Kidney (tissue), 22 donors: ENCODE measurements at places on chromosomes 11 and 22. TPM values are rescaled to one million over a fixed set of nuclear protein-coding genes. Genes with fewer than 3 reads are reported as not detected.

GRCh38 chr11:12019337-12019736 is 10.9 kb upstream of the DKK3 start:
- peak; percentile 52 for DNase-seq

MS4A4E gene
- 9.4 TPM for total RNA-seq

DNA sequence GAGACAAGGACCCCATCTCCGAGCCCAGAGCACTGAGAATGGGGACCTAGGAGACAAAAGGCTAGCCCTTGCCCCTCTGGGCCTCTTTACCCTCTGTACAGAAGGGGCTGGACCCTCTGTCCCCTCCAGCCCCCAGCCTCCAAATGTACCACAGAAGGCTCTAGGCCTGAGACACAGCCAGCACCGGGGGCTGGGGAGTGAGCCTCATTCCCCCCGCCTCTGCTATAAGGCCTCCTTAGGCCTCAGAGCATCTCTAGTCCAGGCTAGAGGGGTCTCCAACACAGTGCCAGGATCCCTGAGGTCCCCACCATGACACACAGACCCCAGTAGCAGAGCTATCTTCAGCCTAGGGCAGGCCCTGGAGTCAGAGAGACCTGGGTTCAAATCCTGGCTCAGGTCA is 4.8 kb downstream of the SMTN start:
- no peak for DNase-seq

DNA sequence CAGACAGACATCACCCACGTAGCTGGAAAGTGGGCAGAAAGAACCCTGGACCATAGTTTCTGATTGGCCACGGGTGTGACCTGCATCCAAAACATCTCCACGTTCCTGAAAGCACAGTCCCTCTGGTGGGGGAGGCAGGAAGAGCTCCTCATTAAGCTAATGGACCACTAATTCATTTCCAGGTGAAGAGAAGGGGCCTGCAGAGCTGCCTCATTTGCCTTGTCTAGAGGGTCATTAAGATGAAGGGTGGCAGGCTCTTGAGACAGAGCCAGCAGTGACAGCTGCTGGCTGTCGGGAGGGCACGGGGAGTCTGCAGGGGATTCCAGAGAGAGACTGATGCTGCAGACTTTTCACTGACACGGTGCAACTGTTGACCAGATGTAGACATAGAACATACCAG is 149.6 kb upstream of the OPCML start:
- peak; percentile 63 for DNase-seq

GRCh38 chr11:11717064-11717725 is 95.4 kb upstream of the GALNT18 start:
- no peak for DNase-seq

DNA sequence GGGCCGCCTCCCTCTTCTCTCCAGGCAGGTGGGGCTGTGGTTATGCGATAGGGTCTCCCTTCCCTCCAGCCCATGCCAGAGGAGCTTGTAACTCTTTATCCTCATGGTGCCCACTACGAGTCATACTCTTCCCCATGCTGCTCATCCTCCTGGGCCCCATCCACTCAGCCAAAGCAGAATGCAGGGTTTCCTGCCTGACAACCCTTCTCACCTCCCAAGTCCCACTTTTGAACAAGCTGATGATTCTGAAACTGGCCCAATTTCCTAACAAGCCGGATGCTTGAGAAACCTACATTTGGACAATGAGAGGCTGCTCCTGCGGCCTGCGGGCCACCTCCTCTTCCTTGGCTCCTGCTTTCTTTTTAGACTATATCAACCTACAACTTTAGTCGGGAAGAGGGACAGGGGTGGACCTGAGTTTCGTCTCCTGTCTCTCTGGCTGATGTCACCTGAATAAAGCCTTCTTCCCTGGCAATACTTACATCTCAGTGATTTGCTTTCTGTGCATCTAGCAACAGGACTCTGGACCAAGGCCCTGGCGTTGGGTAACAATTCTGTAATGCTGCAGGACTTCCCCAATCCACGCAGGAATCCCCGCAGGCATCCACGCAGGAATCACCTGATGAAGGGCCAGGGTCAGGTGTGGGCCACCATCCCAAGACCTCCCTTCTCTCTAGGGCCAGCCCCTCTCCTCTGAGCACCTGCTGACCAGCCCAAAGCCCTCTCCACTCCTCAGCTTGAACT is 1.5 kb upstream of the NDUFS8 start:
- no peak for DNase-seq

GRCh38 chr11:84588131-84588829 is 1038.9 kb downstream of the DLG2 start:
- no peak for DNase-seq

F2 gene
- not detected for total RNA-seq

DNA sequence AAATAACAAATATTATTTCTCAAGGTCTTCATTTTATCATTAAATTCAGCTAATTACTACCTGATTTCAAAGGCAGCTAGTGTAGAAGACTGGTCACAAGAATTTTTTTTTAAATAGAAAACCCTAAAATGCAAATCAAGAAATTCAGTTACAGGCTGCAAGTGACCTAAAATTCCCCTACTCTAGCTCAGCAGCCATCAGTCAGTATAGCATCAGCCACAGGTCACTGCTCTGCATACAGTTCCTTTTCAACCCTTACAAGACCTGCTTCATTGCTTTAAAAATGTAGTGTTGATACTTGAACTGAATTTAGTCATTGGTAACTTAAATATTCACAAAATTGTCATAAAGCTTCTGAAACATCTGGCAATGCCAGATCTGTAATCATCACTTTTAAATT is 9.5 kb upstream of the B3GNT6 start:
- DNase-seq: no peak

WNT11 gene
- total RNA-seq: 2.2 TPM

DNA sequence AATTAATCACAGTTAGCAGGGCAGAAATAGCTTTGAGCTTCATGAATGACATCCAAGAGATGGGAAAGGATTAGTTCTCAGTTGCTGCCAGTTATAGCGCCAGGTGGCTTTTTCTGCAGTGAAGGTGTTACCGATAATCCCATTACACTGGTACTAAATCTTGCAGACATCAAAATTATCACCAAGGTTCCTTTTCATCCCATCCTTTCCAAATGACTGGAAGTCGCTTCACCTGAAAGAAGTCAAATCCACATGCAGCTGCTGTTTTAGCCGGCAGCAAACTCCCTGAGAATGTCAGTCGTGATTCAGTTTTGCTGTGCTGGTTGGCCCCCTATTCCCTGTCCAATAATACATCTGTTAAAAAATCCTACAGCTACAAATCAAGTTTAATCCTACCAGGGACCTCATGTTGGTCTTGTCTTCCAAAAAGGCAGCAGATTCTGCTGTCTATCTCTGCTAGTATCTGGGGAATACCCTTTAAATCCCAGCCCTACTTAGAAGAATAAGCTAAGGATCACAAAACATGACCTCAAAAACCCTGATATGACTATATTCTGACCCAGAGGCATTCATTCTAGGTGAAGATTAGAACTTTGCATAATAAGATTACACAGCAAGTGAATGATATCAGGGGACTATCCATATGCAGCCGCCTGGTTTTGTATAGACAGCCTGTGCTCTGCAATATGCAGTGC is 31.7 kb downstream of the IMMP1L start:
- DNase-seq: no peak

GRCh38 chr11:92894197-92894596 is 75.3 kb upstream of the MTNR1B start:
- DNase-seq: no peak

GRCh38 chr22:42794551-42795510 is 62.2 kb downstream of the ARFGAP3 start:
- no peak for DNase-seq

DNA sequence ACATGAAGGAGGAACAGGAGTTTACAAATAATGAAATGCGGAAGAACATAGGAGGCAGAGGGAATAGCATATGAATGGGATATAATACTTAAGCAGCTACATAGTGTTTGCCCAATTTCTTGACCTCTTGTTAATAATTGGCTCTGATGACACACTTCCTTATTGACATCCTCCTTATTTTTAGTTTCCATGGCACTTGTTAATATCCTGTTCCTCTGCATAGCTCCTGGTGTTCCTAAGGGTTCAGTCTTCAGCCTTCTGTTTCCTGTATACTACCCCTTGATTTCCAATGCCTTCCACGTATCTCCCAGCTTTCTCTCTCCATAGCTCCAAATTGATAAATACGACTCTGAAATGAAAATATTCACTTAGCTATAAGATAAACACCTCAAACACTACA is 663.8 kb upstream of the API5 start:
- DNase-seq: no peak

DNA sequence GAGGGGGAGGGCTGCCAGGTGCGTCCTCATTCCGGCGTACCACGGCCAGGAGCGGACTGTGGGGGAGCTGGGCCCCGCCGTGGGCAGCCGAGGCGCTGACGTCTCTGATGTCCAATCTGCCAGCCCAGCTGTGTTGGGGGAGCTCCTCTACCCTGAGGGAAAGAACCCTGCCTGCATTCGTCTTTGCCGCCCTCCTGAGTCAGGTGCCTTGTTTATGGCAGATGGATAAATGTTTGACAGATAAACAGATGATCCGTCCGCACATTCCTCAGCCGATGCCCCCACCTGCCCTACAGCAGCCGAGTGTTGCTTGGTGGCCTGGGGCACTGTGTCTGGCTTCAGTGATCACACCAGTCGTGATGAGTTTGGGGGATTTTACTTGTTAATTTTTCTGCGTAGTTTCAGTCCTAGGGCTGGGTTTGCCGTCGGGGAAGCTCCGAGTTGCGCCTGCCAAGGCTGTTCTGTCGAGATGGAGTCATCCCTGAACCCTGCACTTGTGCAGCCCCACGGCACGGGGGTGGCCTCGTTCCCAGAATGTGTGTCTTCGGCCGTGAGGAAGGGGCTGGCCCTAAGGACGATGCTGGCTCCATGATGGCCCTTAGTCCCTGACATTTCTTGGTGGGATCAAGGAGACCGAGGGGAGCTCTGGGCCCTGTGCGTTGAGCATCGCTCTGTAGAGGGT is 1083.9 kb downstream of the BRD1 start:
- DNase-seq: peak; percentile 30

GRCh38 chr11:105357764-105358163 is 218.2 kb upstream of the CARD18 start:
- DNase-seq: no peak

DNA sequence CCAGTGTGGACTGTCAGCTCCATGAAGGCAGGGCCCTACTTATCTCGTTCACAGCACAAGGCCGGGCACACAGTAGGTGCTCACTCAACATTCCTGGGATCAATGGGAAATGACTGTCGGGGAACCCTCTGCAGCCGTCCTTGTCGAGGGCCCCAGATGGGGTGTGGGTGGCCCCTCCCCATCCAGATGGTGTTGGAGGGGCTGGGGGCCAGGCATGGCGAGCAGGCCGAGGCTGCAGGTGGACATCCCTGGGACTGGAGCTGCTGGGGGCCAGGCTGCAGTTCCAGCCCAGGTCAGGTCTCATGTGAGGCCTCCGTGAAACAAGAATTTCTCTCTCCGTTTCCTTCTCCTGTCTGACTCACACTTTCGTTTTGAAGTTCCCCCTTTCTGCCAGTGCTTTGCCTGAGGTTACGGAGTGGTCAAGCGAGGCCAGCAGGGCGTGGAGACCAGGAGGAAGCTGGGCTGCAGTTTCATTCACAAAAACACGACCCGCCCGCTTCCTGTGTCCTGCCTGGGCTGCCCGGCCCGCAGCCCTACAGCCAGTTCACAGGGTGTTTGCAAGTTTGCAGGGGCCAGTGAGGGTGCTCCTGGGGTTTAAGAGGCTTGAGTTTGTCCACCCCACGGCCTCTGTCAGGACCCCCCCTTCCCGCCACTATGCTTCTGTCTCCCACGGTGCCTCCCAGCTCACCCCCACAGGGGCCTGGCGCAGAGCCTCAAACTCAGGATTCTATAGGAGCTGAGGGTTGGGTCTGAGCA is 4.5 kb downstream of the MYEOV start:
- DNase-seq: peak; percentile 71

DNA sequence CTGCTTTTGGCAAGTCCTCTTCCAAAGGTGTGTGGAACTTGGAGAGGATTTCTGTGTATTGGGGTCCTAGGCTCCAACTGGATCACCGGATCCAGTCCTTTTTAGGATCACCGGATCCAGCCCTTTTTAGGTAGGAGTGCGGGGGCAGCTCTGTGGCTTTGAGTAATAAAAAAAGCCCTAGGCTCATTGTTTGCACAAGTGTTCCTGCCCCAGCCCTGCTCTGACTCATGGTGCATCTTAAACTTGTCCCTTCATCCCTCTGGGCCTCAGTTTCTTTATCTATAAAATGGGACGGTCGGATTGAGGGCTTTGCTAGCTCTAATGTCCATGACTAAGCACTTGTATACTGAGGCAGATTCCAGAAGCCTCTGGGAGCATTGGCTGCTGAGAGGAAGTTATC is 22.7 kb upstream of the CD44 start:
- DNase-seq: no peak

DNA sequence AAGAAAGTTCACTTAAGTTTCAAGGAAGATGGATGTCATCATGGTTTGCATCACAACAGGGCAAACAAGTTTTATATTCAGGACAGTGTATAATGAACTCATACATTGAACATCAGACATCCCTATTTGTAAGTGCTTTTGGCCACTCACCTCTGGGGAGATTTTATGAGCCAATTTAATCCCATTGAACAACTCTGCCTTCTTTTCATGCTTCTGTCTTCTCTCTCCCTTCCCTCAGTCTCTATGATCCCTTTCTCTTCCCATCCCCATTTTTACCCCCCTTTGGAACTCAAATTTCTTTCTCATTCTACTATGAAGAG is 234.3 kb upstream of the POU2AF2 start:
- no peak for DNase-seq

- DNase-seq: no peak
Measured at GRCh38 chr11:127965939-127966668, 621.3 kb downstream of the ETS1 start.

DNA sequence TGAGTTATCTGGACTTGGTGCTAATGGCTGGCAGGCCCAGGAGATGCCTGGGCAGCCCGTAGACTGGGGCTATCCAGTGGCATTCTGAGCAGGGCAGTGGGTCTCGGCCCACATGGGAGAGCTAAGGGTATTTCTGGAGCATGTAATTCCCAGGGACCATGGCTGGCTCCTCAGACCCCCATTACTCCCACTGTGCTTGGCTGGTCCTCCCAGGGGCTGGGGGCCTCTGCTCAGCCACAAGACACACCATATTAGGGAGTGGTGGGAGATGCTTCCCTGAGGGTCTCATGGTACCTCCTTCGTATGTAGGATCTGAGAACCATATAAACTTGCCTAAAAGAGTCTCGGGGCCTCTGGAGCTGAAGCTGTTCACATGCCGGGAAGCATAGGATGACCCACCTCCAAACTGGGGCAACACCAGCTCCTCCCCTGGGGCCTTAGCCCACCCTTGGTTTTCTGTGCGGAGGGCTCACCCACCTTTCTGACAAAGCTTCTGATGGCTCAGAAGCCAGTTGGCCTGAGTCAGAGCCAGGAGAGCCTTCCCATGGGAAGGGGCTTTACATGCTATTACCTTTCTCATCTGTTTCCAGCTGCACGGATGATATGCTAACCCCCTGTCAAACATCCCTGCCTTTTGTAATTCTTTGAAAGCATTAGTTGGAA is 9.5 kb upstream of the FTH1 start:
- no peak for DNase-seq
